ENCODE measurements at places on chromosomes 7 and 10.

- peak; percentile 70 for DNase-seq
Measured at GRCh38 chr7:137820677-137821420, 25.9 kb downstream of the DGKI start.

- no peak for DNase-seq
Measured at GRCh38 chr7:99669782-99670181, 10.0 kb downstream of the CYP3A5 start.

DNA sequence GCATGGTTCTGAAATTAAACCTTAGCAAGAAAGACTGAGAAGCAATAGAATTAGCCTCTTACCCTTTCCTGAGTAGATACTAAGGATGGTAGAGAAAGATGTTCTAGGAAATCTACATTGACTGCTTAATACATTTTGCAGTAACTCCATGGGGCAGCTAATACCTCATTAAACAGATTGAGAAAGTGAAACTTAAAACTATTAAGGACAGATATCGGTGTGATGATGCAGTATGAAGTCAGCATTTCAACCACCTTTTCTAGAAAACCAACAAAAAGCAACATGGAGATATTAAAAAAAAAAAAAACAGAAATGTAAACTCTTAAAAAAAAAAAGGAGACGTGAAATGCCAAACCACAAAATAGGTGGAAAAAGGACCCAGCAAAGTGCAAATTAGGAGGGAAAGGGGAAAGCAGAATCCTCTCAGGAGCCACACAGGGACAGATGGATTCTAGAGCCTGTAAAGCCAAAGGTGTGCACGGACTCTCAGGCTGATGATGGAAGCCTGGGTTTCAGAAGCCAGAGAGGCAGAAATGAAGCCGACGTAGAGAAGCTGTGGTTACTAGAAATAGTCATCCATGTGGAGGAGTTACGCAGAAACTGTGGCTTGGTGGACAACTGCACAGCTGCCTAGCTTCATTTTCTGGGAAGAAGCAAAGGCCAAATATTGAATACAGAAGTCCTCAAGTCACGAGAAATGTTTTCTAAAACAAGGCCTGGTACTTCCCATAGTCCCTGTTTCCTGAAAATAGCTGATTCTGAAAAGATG, 38.1 kb upstream of the GPR141 start:
- no peak for DNase-seq

DNA sequence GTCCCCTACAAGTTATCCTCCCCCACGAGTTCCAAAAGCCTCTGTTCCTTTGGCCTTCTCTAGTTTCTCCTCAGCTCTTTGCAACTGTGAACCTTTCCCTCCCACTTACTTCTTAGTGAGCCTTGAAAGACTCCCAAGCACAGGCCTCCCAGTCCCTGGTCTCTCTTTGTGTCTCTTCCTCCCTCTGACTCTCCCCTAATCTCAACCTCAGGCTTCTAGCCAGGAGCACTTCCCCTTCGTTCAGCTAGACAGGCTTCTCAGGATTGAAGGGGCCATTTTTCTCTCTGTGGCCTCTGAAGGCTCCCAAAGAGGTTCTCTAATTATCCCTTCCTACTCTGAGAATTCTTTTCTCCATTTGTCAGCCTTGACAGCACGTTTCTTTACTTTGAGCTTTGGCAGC, 50.2 kb upstream of the PHYHIPL start:
- no peak for DNase-seq

GRCh38 chr10:126972635-126973414, 67.6 kb downstream of the DOCK1 start:
- DNase-seq, result peak; percentile 55

DNA sequence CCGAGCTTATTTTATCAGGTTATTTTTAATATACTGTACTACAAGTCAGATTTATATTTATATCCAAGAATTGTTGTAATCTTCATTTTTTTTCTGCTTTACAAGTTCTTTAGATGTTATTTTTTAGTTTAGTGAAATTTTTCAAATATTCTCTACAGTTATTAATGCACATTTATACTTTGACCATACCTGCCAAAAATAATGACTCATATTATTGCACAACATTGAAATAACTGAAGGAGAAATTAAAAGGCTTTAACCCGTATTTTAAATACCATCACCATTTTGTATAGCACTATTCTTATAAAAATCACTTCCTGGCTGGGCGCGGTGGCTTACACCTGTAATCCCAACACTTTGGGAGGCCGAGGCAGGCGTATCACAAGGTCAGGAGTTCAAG, 278.5 kb downstream of the BICC1 start:
- DNase-seq, result no peak

- no peak for DNase-seq
Measured at GRCh38 chr10:70579234-70580002, 23.1 kb downstream of the PRF1 start.

- DNase-seq, result no peak
Measured at GRCh38 chr7:44393238-44394111, 68.1 kb upstream of the CAMK2B start.

GRCh38 chr10:115982076-115982475, 290.9 kb downstream of the GFRA1 start:
- no peak for DNase-seq

Measured in suprapubic skin (tissue), 4 donors.